WERI-Rb-1 (cell line): ENCODE measurements at places on chromosomes 3 and 15.

- DNase-seq = no peak
These were observed 165.8 kb upstream of the SLC24A5 start for GRCh38 chr15:47955021-47955420.

- DNase-seq = no peak
These were observed 70.7 kb downstream of the SEMA5B start for GRCh38 chr3:122956693-122957455.

- no peak for DNase-seq
These were observed 156.3 kb downstream of the LIPC start for GRCh38 chr15:58588096-58588495.

DNA sequence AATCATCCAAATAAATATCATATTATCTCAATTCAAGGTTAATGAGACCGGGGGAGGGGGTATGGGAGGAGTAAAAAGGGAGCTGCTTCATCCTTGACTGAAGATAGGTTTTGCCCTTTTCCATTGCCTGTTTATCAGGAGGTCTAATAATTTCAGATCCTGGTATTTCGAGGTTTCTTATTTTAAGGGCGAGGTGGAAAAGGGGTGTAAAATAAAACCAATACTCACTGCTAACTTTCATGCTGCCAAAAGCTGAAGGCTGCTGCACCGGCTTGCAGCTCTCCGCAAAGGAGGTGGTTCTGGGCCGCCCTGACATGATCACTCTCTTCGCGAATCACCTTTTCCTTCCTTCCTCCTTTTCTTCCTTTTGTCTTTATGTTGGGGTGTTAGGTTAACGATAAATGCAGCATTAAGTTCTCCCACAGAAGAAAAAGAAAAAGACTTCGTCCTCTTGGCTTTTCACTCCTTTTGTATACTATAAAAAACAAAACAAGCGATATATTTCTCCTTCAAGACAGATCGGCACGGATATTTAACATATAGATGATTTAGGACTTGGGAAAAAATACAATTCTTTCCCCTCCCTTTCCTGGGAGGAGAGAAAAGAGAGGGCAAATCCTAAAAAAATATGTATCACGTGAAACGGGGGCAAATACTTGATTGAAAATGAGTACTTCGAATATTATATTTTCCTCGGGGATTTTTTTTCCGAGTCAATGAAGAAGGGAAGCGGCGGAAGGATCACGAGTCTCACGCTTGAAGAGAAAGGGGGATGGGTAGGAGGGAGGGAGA is 932 bp downstream of the GSK3B start:
- DNase-seq = no peak

GRCh38 chr3:188417271-188417696 is 263.3 kb downstream of the LPP start:
- no peak for DNase-seq

- DNase-seq = no peak
These were observed 80.2 kb downstream of the ZNF280D start for GRCh38 chr15:56653107-56653506.
